ENCODE measurements at places on chromosomes 12 and 14.

GRCh38 chr14:51620056-51620455 lies 31.7 kb upstream of the FRMD6 start:
- DNase-seq = no peak

DNA sequence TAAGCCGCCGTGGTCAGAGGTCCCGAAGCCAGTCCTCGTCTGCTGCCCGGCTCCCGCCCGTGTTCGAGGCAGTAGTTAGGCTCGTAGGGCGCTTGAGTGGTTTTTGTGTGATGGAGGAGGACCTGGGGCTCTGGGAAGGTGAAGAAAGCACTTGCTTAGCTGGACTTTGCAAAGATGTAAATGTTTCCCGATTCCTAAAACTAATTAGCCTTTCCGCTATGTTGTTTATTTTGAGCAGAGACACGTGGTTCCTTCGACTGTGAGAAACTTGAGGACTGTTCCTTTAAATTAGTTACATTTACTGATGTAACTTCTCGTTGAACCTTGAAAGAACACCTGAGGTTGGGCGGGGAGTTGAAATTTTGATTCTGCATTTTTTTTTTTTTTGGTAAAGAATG lies 33.9 kb downstream of the MIA2 start:
- no peak for DNase-seq

- no peak for DNase-seq
Observed at GRCh38 chr12:116629480-116629879, 70.3 kb downstream of the MAP1LC3B2 start.

DNA sequence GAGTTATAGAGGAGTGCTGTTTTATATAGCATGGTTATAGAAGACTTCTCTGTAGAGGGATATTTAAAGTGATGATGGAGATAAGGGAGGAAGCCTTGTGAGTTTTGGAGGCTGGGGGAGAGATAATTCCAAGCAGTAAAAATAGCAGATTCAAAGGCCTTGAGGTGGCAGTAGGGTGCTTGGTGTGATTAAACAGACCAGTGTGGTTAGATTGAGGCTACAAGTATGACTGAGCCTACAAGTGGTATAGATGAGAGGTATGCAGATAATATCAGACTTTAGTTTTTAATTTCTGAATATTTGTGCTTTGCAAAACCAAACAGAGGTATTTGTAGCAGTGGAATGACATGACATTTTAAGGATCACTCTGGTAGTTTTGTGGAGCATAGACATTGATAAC lies 20.3 kb downstream of the FANCM start:
- no peak for DNase-seq

Measured in left forelimb (tissue), 1 donor.